ENCODE measurements at places on chromosomes 2 and 18. TPM values are rescaled to one million over a fixed set of nuclear protein-coding genes. Genes with fewer than 3 reads are reported as not detected.

Gene BOLA3
- 103 TPM for total RNA-seq

Gene LRATD1
- total RNA-seq, result not detected

Gene FMNL2
- 14.9 TPM for total RNA-seq

Gene GALNT5
- not detected for total RNA-seq

Gene SLC4A5
- 0.93 TPM for total RNA-seq

Gene PRSS56
- total RNA-seq, result not detected

Gene POTEJ
- not detected for total RNA-seq

Gene ZNF385B
- not detected for total RNA-seq

Gene PUS10
- total RNA-seq, result 8.4 TPM

Gene UCN
- 1.9 TPM for total RNA-seq

Gene CXCR4
- 92.7 TPM for total RNA-seq

Gene CYBRD1
- total RNA-seq, result 4.7 TPM

Gene HRH4
- total RNA-seq, result 1.6 TPM

Gene FOXI3
- total RNA-seq, result not detected

Gene DQX1
- total RNA-seq, result 0.68 TPM

Gene PFN4
- 0.47 TPM for total RNA-seq

Gene SCYGR4
- total RNA-seq, result not detected

Gene MALT1
- total RNA-seq, result 22.7 TPM

Gene TBR1
- total RNA-seq, result not detected

Gene SESTD1
- 12.3 TPM for total RNA-seq

Gene DNAJC5G
- not detected for total RNA-seq

Gene FKBP1B
- total RNA-seq, result 0.43 TPM

Gene LOXL3
- 1.5 TPM for total RNA-seq

Gene SNRNP27
- total RNA-seq, result 61.1 TPM

Gene IL36G
- not detected for total RNA-seq

Gene CCDC102B
- 1.1 TPM for total RNA-seq

Gene NGEF
- 1.2 TPM for total RNA-seq

Gene IL1RN
- 3.0 TPM for total RNA-seq

Gene TEKT4
- total RNA-seq, result 0.49 TPM

Gene CENPA
- total RNA-seq, result 23.6 TPM

Gene DLX1
- not detected for total RNA-seq

Gene GAD1
- 13.3 TPM for total RNA-seq

Gene AKAIN1
- not detected for total RNA-seq

Gene FTCDNL1
- 2.1 TPM for total RNA-seq

Gene LAMA1
- total RNA-seq, result not detected

Gene CHRNG
- total RNA-seq, result not detected

Gene TDRD15
- not detected for total RNA-seq

Gene MTIF2
- total RNA-seq, result 47.1 TPM
